ENCODE measurements at places on chromosomes 7 and 10. TPM values are rescaled to one million over a fixed set of nuclear protein-coding genes. Genes with fewer than 3 reads are reported as not detected.

DNA sequence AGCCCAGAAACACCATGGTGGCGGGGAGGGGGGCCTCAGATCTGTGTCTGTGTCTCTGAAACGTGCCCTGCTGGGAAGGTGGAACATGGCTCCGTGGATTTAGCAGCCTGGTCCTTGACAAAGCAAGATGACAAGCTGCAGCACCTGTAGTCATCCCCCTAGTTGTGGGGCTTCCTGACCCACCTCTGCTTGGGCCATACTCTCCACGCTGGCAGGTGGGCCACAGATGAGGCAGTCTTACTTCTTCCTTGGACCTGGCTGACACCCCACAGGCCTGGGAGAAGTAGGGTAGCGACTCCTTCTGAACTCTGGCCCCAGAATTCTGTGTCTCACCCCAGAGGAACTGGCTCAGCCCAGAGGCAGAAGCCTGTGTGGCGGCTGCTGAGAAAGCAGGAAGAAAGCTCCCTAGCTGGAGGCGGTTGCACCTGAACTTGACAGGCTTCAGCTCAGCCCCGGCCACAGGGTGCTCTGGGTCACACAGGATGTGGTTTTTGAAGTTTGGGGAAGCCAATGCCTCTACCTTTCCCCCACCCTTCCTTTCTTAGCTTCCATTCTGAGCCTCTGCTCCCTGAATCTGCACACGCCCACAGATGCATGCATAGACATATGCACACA lies 113.9 kb downstream of the ABLIM1 start:
- DNase-seq, result no peak

- no peak for DNase-seq
These were observed 77.1 kb upstream of the PRKCQ start for GRCh38 chr10:6657196-6657595.

DNA sequence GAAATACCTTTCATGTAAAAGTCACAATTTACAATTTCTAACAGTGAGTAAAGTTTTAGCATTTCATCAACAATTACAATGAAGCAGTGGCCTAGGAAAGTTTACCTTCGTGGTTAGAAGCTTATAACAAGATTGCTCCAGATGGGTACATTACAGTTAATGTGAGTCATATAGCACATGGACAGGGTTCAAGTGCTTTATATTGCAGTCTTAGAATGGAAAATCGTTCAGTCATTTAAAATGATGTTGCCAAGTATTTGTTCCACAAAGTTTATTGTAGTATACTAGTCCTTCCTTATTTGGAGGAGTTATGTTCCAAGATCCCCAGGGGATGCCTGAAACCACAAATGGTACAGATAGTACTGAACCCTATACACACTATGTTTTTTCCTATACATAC lies 174.6 kb upstream of the TARP start:
- no peak for DNase-seq

DNA sequence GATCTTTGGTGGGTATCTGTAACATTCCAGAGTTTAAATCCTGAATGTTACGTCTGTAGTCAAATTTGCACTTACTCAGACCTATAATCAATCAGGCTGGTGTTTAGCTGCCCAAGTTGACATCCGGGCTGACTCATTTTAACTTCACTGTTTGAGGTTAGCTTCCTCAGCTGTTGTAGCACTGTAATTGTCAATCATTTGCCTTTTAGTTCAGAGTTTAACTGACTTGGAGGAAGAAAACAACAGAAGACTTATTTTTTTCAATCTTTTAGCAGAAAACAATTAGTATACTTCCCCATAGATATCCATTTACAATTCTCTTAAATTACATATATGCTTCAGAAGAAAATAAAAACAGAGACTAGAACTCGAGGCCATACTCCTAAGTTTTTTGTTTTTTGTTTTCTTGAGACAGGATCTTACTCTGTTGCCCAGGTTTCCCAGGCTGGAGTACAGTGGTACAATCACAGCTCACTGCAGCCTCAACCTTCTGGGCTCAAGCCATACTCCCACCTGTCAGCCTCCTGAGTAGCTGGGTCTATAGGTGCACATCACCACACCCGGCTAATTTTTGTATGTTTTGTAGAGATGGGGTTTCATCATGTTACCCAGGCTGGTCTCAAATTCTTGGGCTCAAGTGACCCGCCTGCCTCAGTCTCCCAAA lies 38.5 kb upstream of the LRRC17 start:
- DNase-seq, result no peak

DNA sequence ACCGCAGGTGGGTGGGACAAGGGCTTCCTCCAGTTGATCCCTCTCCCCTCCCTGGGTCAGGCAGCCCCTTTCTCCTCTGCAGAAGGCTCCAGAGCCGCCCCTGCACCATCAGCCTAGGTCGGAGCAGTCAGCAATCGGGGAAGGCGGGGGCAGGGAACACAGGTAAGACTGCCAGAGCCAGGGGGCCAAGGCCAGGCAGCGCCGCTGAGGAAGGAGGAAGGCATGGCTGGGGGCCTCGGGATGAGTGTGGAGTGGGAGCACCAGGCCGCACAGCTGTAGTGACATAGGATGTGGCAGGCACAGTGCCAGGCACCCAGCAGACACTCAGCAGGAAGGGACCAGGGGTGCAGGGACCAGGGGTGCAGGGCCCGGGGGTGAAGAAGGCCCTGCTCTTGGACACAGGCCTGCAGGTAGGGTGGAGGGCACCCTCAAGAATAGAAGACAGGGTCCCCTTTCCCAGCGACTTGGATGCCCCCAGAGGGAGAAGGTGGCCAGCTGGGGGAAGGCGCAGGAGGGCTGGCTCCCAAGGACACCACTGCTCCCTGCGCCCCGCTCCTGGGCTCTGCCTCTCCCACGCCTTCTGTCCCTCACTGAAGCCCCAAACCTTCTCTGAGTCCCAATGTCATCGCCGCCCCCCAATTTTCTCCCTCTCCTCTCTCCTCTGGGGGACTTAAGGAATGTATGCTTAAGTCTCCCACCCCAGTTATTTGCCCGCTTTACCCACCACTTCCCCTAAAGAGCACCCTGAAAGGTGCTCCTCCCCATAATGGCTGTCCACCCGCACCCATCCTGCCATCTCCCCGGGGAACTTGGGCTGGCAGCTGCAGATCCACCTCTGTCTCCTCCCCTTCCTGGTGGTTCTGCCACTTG lies 38.5 kb downstream of the CAMK2B start:
- no peak for DNase-seq

DNA sequence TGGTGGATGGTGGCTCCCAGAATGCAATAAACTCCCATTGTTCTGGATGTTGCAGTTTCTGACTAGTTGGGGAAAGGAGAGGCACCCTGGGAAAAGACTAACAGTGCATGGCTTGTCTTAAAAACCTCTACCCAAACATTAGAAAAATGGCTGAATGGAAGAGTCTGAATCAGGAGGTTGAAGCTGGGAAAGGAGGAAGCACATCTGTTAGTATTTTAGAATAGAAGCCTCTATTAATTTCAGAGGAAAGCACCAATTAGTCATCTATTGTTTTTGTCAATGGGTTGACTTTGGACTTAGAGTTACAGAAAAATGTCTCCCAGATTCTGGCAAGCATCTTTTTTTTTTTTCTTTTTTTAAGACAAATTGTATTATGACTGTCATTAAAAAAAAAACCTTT lies 56.1 kb upstream of the ELMO1 start:
- DNase-seq, result no peak

- no peak for DNase-seq
These were observed 224.9 kb downstream of the SKIDA1 start for GRCh38 chr10:21300551-21300950.

DNA sequence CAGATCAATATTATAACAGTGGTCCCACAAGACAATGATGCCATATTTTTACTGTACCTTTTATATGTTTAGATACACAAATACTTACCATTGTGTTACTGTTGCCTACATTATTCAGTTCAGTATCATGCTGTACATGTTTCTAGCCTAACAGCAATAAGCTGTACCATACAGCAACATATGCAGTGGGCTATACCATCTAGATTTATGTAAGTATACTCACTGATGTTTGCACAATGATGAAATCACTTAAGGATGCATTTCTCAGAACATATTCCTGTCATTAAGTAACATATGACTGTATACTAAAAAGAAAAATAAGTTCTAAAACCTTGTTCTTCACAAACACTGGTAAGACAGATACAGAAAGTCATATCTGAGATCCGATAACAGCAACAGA lies 468.6 kb upstream of the SEMA3A start:
- DNase-seq, result no peak

DNA sequence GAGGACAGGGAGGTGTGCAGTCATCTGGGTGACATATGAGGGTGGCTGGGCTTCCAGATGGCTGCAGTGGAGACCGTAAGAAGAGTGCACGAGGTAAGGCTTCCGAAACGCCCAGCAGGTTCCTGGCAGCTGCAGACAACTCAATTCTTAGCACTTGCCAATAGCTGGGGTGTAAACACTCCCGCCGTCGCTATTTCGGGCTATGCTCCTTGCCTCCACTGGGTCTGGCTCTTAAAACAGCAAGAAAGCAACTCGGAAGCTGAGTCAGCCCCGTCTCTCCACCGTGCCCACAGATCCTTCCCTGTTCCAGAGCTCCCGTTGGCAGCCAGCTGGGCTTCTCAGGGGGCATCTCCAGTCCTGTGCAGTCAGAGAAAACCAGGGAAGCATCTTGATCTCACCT lies 6.1 kb upstream of the PDGFA start:
- DNase-seq, result no peak

GRCh38 chr7:121274467-121274866 lies 54.3 kb upstream of the WNT16 start:
- no peak for DNase-seq

DNA sequence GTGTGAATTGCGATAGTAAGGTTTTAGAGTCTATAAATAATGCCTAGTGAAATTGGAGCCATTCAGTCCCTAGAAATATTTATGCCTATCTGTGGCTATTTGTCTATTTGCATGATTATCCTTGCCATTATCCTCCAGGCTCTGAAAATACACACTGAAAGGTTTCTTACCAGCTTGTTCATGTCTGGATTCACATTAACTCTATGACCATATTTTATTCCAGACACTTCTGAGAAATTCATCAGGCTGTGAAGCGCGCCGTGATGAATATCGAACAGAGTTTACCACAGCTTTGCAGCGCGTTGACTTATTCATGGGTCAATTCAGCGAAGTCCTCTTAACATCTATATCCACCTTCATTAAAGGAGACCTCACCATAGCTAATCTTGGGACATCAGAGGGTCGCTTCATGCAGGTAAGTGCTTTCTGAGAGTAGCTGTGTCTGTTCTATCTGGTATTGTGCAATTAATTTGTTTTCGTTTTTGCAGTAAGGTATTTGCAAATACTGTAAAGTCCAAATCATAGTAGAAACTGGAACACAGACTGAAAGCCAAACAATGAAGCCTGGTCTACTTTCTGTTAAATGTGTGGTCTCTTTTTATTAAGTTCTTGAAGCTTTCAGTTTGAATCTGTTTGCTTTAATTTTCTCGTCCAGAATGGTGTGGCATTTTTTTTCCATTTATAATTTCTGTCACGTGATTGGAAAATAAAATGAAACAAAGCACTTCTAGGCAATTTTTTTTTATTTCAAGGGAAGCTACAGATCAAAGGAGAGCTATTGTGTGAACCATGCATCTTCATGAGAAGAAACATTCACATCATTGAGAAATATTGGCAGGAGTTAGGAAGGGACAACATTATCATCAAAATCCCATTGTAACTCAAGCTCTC lies 59.7 kb downstream of the MET start:
- no peak for DNase-seq

GRCh38 chr10:43708262-43708661 lies 59.6 kb upstream of the ZNF32 start:
- no peak for DNase-seq

DNA sequence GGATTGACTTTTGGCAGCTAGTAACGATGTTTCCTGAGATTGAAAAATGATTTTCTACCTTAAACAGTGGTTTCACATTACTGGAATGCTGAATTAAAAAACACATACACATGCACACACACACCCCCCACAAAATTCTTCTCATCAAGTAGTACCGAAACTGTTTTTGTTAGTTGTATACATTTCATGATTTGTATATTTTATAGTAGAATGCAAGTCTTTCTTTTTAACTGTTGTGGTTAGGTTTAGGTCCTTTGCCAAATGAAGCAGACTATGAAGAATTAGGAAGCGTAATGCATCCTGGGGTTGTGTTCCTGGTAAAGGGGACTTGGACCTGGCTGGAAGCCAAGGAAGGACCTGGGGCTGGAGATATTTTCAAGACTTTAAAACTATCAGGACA lies 505.8 kb downstream of the SUGCT start:
- no peak for DNase-seq

GRCh38 chr10:54691331-54691730 lies 109.7 kb downstream of the PCDH15 start:
- no peak for DNase-seq

DNA sequence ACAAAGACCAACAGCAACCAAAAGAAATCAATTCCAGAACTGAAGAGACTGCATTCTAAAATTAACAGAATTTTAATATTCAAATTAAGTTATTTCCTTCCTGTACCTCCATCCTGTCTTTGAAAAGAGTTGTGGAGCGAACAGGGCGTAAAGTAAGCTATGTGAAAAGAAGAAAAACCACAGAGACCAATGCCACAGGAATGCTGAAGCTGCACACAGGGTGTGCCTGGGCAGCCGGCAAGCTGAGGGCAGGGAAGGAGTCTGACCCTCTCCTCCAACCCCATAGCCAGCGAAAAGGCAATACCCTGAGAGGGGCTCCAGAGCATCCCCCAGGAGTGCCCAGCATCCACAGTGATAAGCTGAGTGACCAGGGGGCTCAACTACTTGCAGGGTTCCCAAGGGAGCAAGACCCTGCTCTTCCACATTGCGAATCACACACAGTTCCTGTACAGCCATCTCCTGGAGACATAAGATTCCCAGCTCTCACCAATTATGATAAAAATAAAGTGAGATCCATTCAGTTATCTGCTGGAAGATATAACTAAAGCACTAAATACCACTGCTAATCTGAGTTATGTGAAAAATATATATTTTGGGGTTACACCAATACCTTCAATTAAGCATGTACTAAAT lies 93.8 kb downstream of the PARD3 start:
- DNase-seq, result no peak

- no peak for DNase-seq
These were observed 299 bp upstream of the PBLD start for GRCh38 chr10:68333058-68333395.

GRCh38 chr7:111735661-111736551 lies 173.6 kb upstream of the IMMP2L start:
- DNase-seq, result no peak

DNA sequence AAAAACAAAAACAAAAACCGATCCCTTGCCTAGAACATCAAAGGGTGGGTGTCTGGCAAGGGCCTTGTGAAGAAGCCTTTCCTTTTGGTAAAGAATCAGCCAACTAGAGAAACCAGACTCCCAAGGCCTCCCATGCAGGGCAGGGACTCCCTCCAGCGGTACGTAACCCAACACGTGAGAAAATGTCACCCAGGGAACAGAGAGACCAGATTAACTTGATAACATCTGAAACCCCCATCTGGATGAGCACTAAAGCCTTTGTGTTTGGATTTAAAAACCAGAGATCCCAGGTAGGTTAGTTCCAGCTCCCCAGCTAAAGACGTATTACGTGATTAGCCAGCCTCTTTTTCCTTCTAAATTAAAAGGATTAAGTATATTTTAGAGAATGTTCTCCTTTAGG lies 3.0 kb upstream of the HABP2 start:
- no peak for DNase-seq

The AGMO gene
- polyA plus RNA-seq, result not detected

The VAX1 gene
- 0.23 TPM for polyA plus RNA-seq

The OR6B1 gene
- not detected for polyA plus RNA-seq

The SLIT1 gene
- 0.02 TPM for polyA plus RNA-seq

The UCMA gene
- not detected for polyA plus RNA-seq

The H2BK1 gene
- polyA plus RNA-seq, result not detected

The ABCA13 gene
- polyA plus RNA-seq, result 0.34 TPM

The NYAP1 gene
- polyA plus RNA-seq, result 0.10 TPM

Data from BJ (cell line).